ENCODE measurements at places on chromosomes 5 and 9. TPM values are rescaled to one million over a fixed set of nuclear protein-coding genes. Genes with fewer than 3 reads are reported as not detected.

Gene SLC22A4
- 6.0 TPM for total RNA-seq

Gene PPP3R2
- total RNA-seq, result not detected

Gene PCDHGC4
- not detected for total RNA-seq

Gene ADAMTS2
- 0.03 TPM for total RNA-seq

Gene NOXA1
- 1.6 TPM for total RNA-seq

Gene GNA14
- 0.05 TPM for total RNA-seq
